ENCODE measurements at places on chromosomes 6 and 20. TPM values are rescaled to one million over a fixed set of nuclear protein-coding genes. Genes with fewer than 3 reads are reported as not detected.

GRCh38 chr6:41042226-41043055 lies at the start of gene TSPO2:
Gene TSPO2, plus strand, starts transcription at chr6:41042467. Its CDS starts 519 bp downstream, at chr6:41042986.
- DNase-seq, result no peak
- no peak within 1 kb of the TSS for H3K27ac ChIP-seq
- peaks cover 5% of the 10 kb centered on the region for H3K4me1 ChIP-seq
- no peaks in the 10 kb centered on the region for H3K36me3 ChIP-seq

- DNase-seq, result no peak
- H3K27me3 ChIP-seq, result no peaks in the 10 kb centered on the region
- no peaks in the 10 kb centered on the region for H3K4me1 ChIP-seq
- no peaks in the 10 kb centered on the region for H3K36me3 ChIP-seq
These were observed 59.2 kb upstream of the SLC32A1 start for GRCh38 chr20:38665094-38665493.

- no peaks in the 10 kb centered on the region for H3K4me1 ChIP-seq
- no peak overlapping the region for H3K4me3 ChIP-seq
- H3K27ac ChIP-seq, result no peak overlapping the region
- no peaks in the 10 kb centered on the region for H3K27me3 ChIP-seq
- H3K36me3 ChIP-seq, result no peaks in the 10 kb centered on the region
These were observed 232.4 kb upstream of the RSPO3 start for GRCh38 chr6:126886106-126886505.

DNA sequence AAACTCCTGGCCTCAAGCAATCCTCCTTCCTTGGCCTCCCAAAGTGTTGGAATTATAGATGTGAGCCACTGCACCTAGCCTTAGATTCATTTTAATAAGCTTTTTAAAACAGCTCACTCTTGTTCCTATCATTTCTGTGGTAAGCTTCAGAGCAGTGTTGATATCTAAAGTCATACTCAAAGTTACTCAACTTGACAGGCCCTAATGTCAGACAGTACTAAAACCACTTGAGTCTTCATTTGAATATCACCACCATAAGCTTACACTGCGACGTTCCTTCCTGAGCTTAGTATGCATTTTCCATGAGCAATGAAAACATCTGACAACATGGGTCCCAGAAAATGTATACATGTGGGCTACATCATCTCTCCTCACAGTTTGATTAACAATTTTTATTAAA lies 6.0 kb downstream of the FUCA2 start:
- H3K4me1 ChIP-seq, result peaks cover 4% of the 10 kb centered on the region
- H3K27ac ChIP-seq, result no peak overlapping the region
- no peaks in the 10 kb centered on the region for H3K27me3 ChIP-seq
- H3K36me3 ChIP-seq, result peaks cover 2% of the 10 kb centered on the region
- H3K4me3 ChIP-seq, result no peak overlapping the region

DNA sequence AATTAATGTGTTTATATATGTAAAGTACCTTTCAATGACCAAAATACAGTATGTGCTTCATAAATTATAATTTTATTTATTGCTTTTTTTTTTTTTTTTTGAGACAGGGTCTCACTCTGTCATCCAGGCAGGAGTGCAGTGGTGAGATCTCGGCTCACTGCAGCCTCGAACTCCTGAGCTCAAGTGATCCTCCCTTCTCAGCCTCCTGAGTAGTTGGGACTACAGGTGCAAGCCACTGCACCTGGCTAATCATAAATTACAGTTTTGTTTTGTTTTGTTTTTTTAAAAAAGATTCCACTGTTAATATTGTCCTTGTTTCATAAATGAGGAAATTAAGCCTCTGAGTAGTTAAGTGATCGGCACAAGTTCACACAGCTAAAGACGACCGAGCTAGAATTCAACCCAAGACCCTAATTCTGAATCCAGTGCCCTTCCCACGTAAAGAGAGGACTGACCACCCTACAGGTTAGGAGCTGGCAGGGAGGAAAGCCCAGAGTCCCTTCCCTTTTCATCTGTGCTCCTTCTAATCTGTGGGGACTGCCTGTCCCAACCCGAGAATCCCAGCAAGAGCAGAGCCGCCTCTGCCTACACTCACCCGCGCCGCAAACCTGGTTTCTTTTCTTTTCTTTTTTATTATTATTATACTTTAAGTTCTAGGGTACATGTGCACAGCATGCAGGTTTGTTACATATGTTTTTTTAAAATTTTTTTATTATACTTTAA lies 8.5 kb upstream of the GDF5 start:
- H3K4me3 ChIP-seq, result no peak overlapping the region
- no peaks in the 10 kb centered on the region for H3K4me1 ChIP-seq
- no peaks in the 10 kb centered on the region for H3K27me3 ChIP-seq
- no peak overlapping the region for H3K27ac ChIP-seq
- no peak for DNase-seq

- no peaks in the 10 kb centered on the region for H3K4me1 ChIP-seq
- H3K27me3 ChIP-seq, result no peaks in the 10 kb centered on the region
- H3K27ac ChIP-seq, result no peak overlapping the region
- no peak overlapping the region for H3K4me3 ChIP-seq
- no peak for DNase-seq
- H3K36me3 ChIP-seq, result no peaks in the 10 kb centered on the region
These were observed 78.1 kb upstream of the PLCB4 start for GRCh38 chr20:8990770-8991169.

DNA sequence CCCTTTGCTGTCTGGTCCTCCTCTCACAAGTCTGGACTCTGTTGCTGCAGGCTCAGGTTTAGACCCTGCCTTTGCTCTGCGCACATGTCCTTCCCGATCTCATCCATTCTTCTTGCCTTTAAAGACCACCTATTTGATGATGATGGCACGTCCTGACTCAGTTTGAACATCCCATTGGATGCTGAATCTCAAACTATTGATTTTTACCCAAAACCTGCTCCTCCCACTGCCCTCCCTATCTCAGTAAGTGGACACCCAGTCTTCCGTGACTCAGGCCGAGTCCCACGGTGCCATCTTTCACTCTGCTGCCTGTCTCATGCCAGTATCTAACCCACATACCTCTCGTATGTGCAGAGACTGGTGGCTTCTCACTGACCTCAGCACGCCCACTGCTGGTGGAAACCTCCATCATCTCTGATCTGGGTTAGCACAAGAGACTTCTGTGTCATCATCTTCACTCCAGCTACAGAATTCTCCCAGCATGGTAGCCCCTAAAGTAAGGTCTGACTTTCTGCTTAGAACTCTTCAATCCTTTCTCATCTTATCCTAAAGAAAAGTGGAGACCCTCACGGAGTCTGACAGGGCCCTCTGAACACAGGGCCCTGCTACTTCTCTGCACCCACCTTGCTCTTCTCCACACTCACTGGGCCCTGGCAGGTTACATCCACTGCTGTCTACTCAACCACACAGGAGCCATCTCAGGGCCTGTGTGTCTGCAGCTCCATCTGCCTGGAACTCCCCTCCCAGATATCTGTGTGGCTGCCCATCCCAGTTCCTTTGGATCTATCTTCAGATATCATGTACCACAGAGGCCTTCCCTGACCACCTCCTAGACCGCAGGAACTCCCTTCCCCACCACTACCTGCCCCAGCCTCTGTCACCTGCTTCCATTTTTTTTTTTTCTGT lies 387.1 kb upstream of the AGPAT4 start:
- no peaks in the 10 kb centered on the region for H3K36me3 ChIP-seq
- no peaks in the 10 kb centered on the region for H3K27me3 ChIP-seq
- DNase-seq, result no peak
- H3K27ac ChIP-seq, result no peak overlapping the region
- H3K4me1 ChIP-seq, result no peaks in the 10 kb centered on the region

GRCh38 chr6:55286824-55287223 lies 40.4 kb upstream of the GFRAL start:
- no peak overlapping the region for H3K27ac ChIP-seq
- no peak overlapping the region for H3K4me3 ChIP-seq
- no peaks in the 10 kb centered on the region for H3K36me3 ChIP-seq
- no peaks in the 10 kb centered on the region for H3K4me1 ChIP-seq

- no peaks in the 10 kb centered on the region for H3K27me3 ChIP-seq
- DNase-seq, result no peak
- no peaks in the 10 kb centered on the region for H3K4me1 ChIP-seq
- H3K4me3 ChIP-seq, result no peak overlapping the region
- no peak overlapping the region for H3K27ac ChIP-seq
These were observed 176.2 kb downstream of the ISM1 start for GRCh38 chr20:13397300-13397724.

DNA sequence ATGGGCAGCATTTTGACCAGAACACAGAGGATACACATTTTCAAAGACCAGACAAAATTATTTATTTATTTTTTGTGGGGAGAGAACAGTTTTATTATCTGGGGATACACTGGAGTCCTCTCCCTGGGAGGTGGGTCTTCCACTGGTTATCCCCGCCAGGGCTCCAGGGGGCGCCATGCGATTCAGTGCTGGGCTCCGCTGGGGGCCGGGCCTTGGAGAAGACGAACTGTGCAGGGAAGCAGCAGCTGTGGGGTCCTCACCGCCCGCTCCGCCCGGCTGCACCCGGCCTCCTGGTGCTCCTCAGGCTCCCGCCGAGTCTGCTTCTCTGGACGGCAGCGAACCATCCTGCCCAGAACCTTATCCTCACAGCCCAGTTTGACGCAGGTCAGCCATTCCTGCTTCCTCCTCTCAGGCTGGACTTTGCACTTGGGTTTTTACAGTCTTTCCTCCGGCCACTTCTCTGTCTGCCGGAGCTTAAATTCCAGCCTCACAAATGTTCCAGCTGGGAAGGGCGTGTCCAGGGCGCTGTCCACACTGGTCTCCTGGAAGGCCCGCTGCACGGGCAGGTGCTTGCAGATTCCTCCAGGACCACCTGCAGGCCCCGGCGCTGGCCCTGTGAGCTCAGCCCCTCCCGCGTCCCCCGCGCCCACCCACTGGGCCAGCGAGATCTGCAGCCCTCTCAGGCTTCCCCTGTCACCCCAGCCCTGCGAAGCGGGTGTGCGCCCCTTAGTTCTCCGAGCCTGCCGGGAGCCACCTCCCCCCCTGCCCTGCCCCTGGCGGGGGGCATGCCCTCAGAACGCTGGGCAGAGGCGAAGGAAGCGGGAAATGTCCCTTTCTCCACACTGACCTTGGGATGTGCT lies 1830.0 kb upstream of the DEFB115 start:
- no peaks in the 10 kb centered on the region for H3K4me1 ChIP-seq
- no peaks in the 10 kb centered on the region for H3K27me3 ChIP-seq
- no peak for DNase-seq
- no peak overlapping the region for H3K4me3 ChIP-seq

ENPP5 gene
- total RNA-seq, result 47.7 TPM

BACH2 gene
- 6.3 TPM for total RNA-seq

PSMB1 gene
- 227 TPM for total RNA-seq

Data from thyroid gland (tissue), 4 donors.